Activated CD4-positive, alpha-beta T cell treated with anti-CD3 and anti-CD28 coated beads, Interleukin-2, Interleukin-6, amounts not matched to agents 100 ng/mL and 50 ng/mL, durations not matched to agents 16 hours and 8 hours (primary cell): ENCODE measurements at places on chromosomes 7 and 10.

- DNase-seq: no peak
Observed at GRCh38 chr7:130207033-130207432, 627 bp upstream of the SSMEM1 start.

GRCh38 chr7:91069146-91069545 lies 195.1 kb upstream of the FZD1 start:
- no peak for DNase-seq

DNA sequence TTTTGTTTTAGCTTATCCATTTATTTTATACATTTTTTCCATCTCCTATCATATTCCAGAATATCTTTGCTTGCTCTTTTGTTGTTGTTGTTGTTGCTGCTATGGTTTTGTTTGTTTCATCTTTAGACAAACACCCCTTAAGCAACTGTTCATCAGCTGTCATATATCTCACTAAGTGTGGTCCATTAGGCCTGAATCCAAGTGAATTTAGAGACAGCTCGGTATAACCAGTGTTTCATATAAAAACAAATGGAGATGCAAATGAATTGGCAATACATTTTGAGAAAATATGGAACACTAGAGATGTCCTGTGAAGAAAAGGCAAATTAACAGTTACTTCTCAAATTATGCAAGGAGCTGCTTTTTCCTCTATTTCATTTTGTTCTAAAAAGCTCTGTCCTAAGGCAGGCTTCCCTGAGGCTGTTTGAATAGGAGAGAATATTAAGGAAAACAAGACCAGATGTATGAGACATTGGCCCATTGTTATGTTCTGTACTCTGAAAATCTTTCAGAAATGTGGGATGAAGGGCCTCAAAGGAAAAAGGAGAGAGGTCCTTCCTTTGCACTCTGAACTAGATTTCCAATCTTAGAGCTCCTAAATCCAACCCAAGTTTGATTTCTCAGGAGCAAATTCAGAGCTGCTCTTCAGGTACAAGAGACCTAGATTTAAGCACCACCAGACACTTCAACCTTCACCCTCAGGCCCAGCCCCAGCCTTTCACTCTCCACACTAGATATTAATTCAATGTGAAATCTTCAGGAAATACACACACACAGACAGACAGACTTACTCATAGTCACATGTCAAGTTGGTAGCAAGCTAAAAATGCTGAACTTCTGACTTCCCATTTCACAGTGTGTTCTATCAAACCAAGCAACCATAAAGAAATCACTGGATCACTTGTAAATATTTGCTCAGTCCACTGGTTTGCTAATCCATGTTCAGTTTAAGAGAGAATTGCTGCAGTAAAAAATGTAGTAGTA lies 5.4 kb downstream of the TFEC start:
- DNase-seq: no peak

DNA sequence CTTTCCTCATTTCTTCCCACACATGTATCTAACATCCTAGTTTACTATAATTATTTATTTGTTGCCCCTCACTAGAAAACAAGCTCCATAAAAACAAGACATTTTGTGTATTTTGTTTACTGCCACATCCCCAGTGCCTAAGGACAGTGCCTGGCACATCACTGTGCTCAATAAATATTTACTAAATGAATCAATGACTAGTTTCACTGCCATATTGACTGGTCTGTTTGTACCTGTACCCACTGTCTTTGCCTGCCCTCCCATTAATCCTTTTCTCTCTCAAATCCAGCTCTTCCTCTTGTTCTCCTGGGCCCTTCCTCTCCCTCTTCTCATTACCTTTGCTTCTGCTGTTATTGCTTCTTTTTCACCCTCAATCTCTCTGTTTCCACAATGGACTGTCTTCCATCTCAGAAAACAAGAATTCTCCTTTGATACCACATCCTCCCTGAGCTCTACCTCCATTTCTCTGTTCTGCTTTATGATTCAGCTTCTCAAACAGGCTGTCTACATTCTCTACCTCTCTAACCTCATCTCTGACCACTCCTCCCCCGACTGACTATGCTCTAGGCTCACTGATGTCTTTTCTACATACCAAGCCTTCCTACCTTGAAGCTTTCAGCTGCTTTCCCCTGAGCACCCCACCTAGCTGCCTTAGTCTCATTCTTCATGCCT lies 8.3 kb upstream of the FAM133B start:
- DNase-seq: no peak

DNA sequence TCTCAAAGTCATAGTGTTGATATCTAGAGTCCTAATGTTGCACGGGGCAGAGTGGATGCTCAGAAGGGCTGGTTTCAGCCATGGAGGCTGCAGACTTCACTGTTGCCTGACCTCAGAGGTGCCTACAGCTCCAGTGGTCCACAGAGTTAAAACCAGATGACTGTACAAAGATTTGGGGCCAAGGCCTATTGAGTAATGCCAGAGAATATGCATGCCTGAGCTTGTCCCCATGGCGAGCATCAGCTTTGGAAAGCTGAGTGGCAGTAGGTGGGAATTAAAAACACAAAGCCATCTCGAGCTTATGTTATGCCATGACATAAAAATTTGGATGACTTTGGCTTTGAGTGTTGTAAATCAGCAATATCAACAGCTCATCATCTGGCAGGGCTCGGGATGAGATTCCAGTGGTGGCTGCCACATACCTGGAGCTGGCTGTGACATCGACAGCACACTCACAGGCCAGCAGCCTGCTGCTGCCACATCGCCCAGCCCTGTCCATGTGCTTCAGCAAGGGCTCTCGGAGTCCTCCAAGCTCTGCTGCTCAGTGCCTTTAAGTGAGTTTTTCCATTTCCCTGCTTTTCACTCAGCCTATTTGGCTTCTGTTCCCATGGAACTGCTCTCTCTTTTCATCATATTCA lies 379.6 kb downstream of the TNS3 start:
- no peak for DNase-seq

DNA sequence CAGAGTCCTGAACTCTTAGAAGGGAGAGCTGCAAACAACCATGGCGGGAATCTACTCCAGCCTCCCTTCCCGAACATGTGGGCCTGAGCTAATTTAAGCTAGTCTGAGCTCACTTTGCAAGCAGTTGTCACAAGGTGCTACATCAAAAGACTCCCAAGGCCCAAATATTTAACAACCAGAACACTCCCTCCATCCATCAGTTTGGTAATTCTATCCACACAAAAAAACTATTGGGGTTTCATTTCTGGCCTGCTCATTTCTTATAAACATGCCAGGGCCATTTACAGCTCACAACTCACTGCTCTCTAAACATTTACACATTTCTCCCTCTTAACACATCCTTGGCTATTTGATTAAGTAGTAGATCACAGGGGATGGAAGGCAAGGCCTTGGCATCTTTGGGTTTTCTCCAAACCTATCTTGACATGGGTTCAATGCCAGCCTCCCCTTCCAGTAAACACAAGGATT lies 263.4 kb downstream of the KCNMA1 start:
- DNase-seq: no peak

GRCh38 chr7:12594122-12594897 lies 23.8 kb downstream of the SCIN start:
- no peak for DNase-seq

DNA sequence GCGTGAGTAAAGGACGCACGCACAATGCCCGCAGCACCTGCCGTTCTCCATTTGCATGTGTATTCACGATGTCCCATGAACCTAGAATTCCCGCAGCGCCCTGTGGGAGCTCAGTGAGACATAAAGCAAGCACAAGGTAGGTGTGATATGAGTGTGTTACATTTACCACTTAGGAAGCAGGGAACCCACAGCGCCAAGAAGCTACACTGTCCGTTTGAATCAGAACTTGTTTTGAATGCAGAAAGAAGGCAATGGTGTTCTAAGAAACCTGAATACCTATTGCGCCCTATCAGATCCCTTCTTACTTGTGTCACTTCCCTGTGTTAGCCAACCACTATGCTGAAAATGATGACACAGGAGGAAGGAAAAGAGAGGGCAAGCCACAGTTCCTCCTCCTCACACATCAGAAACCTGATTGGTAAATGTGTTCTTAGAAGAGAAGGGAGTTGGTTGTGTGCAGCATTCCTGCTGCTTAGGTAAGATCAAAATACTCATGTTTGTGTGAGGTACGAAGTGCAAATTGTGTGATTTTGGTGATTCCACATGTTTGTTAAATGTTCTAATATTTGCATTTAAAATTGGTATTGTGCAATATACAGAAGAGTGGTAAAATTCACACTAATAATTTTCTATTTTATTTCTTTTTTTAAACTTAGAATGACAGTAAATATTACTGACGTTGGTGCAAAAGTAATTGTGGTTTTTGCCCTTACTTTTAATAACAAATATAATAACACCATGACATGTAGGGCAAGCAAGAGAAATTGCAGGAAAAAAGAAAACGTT lies 185.4 kb downstream of the SEC23IP start:
- DNase-seq: peak; percentile 63

- DNase-seq: peak; percentile 57
Observed at GRCh38 chr10:13271552-13272163, 28.2 kb downstream of the PHYH start.

GRCh38 chr10:75429159-75429827 lies 2.1 kb upstream of the LRMDA start:
- no peak for DNase-seq

- no peak for DNase-seq
Observed at GRCh38 chr7:133572087-133572486, 319.2 kb downstream of the EXOC4 start.

- DNase-seq: no peak
Observed at GRCh38 chr10:119339109-119339508, 131.7 kb downstream of the GRK5 start.

DNA sequence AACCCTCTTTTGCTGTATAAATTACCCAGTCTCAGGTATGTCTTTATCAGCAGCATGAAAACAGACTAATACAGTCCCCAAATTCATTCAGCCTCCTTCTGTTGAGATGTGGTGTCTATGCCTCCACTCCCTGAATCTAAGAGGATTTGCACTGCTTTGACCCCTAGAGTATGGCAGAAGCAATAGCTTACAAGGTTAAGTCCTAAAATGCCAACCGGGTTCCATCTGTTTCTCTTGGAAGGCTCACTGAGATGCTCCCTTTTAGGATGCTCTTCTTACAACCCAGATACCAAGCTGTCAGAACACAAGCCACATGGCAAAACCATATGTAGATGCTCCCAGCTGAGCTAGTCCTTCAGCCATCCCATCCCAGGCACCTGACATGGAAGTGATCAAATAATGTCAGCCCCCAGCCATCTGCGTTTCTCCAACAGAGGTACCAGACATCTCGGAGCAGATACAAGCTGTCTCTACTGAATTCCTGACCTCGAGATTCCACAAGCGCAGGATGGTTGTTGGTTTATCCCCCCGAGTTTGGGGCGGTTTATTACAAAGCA lies 20.2 kb downstream of the CALN1 start:
- no peak for DNase-seq

GRCh38 chr7:70678621-70679251 lies 453.2 kb upstream of the GALNT17 start:
- peak; percentile 45 for DNase-seq

GRCh38 chr7:27519793-27520469 lies 142.8 kb downstream of the HIBADH start:
- no peak for DNase-seq

DNA sequence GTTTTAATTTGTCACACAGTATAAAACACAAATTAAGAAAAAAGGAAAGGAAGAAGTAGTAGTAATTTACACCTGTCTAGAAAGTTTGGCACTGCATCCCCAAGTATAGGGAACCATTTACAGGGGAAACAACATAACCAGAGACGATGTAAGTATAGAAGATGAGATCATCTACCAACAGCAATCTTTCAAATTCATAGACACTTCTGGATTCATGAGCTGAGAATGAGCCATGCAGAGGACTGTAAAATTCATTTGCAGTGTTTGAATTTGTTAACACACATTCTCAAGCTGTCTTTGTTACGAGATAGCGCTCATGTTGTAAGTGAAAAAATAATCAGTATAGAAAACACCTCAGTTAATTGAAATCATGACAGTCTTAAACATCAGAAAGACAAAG lies 337.0 kb upstream of the MEOX2 start:
- DNase-seq: no peak

- DNase-seq: no peak
Observed at GRCh38 chr7:79590916-79591623, 137.6 kb upstream of the MAGI2 start.
